ENCODE measurements at places on chromosomes 11 and 22.

- no peak for DNase-seq
Measured at GRCh38 chr11:2569321-2569721, 124.5 kb downstream of the KCNQ1 start.

GRCh38 chr22:40818192-40818746, 877 bp downstream of the SLC25A17 start:
- no peak for DNase-seq

GRCh38 chr11:45810431-45811108, 5.6 kb downstream of the SLC35C1 start:
- DNase-seq: no peak

- peak; percentile 46 for DNase-seq
Measured at GRCh38 chr22:39530692-39531331, 1.7 kb downstream of the RPS19BP1 start.

GRCh38 chr22:44516841-44517240, 18.8 kb upstream of the RTL6 start:
- DNase-seq: no peak

DNA sequence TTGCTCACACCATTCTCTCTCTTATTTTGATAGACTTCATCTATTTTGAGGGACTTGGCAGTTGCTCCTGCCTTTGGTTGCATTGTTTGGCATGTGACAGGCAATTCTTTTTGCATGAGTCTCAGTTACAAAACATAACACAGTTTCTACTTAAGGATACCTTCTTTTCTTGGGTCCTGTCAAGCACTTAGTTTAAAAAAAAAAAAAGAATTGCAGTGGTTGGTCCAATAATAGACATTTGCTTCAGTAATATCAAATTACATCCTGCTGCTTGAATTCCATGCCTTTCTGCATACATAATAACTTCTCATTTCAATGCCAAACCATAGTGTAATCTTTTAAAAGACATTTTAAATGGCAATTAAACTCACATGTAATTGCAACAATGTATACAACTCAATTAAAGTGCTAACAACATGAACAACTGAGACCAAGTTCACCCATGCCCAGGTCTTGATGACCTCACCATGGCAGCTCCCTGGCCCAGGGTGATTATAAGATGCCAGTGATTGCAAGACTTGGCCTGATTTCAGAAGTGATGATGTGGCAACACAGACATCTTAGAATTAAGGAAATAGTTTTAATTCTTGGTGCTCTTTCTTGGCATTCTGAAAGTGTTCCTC, 32.2 kb upstream of the PLET1 start:
- peak; percentile 94 for DNase-seq

- peak; percentile 62 for DNase-seq
Measured at GRCh38 chr11:81673001-81673400, 1060.7 kb downstream of the FAM181B start.

- DNase-seq: peak; percentile 54
Measured at GRCh38 chr11:122108192-122108799, 7.7 kb downstream of the BLID start.

GRCh38 chr22:38570779-38571364, 889 bp upstream of the DMC1 start:
- peak; percentile 62 for DNase-seq

- no peak for DNase-seq
Measured at GRCh38 chr11:117704395-117705100, 92.5 kb downstream of the DSCAML1 start.

DNA sequence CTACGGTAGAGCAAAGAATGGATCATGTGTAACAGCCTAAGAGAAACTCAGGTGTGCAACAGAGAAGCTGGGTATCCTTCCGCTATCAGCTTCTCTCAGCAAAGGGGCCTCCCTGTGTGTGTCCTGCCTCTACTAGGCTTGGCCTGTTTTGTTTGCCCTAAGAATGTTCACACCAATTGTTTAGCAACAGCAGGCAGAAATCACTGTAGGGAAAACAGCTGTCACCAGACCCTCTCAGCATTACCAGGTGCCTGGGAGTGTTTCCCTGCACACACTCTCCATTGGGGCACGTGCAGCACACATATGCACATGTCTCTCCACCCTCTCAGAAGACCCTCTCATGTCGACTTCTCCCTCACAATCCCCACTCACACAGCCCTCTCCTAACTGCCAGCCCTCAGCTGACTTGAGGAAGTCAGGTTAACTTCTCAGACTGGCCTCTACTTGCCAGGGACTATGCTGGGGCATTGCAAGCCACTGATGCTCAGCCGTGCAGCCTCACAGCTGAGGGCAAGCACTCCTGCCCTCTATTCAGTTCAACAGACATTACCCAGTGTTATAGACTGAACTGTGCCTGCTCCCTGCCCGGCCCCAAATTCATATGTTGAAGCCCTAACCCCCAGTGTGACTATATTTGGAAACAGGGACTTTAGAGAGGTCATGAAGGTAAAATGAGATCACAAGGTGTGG, 97.6 kb downstream of the TRIM29 start:
- DNase-seq: no peak

DNA sequence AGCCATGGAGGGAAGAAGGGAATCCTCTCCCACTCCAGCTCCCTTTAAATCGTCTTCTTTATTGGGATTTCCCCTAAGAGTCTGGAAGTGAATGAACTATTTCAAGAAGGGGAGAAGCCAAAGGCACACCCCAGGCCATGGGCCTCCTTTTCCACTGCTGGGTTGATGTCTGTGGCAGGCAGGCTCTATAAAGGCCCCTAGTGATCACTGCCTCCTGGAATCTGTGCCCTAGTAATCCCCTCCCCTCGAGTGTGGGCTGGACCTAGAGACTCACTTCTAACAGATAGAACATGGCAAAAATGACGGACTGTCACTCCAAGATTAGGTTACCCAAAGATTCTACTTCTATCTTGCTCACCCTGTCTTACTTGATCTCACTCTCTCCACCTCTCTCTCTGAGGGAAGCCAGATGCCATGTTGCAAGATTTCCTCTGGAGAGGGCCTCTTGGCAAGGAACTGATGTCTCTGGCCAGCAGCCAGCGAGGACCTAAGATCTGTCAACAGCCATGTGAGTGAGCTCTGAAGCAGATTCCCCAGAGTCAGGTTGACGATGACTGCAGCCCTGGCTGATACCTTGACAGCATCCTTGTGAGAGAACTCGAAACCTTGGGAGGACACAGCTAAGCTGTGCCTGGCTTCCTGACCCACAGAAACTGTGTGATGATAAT, 444.8 kb downstream of the SOX6 start:
- DNase-seq: peak; percentile 15
